DMS53 (cell line): ENCODE measurements at places on chromosomes 3 and 15.

GRCh38 chr15:75677465-75678323, 30.0 kb downstream of the SNX33 start:
- no peak for DNase-seq

DNA sequence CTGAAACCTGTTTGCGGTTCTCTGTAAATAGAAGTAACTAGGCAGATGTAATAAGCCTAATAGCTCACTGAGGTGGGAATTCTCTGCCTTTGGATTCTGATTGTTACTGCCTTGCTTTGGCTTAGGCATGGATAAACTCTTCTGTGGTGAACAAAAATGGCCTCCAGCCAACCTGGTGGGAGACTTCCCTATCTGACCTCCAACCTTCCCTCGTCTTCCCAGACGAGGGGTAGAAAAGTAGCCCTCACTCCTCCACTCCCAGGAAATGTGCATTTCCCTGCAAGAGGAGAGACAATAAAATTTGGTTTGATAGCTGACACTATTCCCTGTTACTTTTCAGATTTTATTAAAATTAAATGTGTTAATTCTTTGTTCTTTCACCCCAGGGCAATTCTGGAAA, 606 bp upstream of the CD96 start:
- DNase-seq, result no peak

DNA sequence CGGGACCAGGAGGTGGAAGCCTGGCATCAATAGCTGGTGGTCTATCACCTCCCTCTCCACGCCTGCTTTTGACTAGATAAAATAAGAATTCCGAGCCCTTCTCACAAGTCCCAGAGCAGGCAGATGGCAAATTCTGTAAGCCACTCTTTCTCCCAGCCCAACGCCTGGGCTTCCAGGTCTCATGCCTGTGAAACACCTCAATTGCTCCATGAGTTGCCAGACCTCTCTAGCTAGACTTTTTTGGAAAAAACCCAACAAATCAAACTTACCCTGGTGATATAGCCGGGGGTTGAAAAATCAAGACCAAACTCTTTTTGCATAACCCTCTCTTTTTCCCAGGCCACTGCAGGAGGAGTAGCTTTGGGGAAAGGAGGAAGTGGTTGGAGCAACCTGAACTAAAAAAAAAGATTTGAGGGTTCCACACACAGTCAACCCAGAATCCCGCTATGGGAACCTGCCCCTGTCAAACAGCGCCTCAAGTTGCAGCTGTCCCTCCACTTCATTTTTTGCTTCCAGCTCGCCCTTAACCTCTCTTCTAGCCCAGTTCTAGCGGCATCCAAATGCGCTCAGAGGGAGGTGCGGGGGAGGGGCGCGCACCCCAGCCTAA, 7.0 kb downstream of the BHLHE40 start:
- DNase-seq, result no peak

- peak; percentile 2 for DNase-seq
These were observed 660.8 kb upstream of the UBE2E2 start for GRCh38 chr3:22542311-22542710.

GRCh38 chr3:194871864-194872668, 186.4 kb downstream of the FAM43A start:
- no peak for DNase-seq

- peak; percentile 86 for DNase-seq
These were observed at the start of the genes SNRPN and SNURF for GRCh38 chr15:24954783-24955530. TSS of gene SNRPN (plus strand) at chr15:24954987. CDS start at chr15:24974454, 19,467 bp downstream. TSS of gene SNURF (plus strand) at chr15:24954987. CDS start at chr15:24955049, 62 bp downstream.
